Activated CD8-positive, alpha-beta memory T cell treated with anti-CD3 and anti-CD28 coated beads, Interleukin-2, amount 50 U/mL, for 4 hours (primary cell): ENCODE measurements at places on chromosomes 4 and X.

DNA sequence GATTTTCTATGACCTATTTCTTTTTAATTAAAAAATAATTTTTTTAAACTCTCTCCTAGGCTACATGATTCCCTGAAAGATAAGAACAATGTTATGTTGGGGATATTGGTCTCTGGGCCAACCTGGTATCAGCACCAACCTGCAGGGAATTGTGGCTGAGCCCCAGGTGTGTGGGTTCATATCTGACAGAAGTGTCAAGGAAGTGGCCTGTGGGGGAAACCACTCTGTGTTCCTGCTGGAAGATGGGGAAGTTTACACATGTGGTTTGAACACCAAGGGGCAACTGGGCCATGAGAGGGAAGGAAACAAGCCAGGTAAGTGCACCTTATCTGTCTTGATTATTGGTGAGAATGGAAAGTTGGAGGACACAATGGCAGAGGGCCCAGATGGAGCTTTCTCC is 13.5 kb downstream of the HERC3 start:
- no peak for DNase-seq

- DNase-seq = no peak
These were observed 31.3 kb downstream of the SUPT20HL2 start for GRCh38 chrX:24282381-24283126.

DNA sequence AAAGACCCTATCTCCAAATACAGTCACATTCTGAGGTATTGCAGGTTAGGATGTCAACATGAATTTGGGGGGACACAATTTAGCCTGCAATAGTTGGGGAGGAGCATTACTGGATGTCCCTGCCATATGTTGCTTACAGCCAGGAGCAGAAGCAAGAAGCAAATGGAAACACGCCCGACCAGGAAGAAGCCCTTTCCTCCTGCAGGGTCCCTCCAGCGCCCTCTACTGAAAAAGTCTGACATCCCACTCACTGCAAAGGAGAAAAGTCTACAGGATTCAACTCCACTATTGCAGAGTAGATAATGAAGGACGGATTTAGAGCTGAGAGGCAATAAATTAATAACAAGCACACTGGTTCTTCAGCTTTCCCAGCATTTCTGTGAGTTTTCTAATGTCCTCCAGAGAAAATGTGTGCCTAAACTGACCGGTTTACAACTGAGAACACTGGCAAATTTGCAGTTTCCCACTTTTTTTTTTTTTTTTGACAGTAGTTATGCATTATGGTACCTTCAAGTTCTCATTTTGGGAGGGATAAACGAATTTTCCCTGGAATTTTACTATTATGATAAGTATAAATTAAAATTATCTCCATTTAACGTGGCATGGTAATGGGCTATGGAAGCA is 31.7 kb downstream of the COQ2 start:
- DNase-seq = peak; percentile 63

DNA sequence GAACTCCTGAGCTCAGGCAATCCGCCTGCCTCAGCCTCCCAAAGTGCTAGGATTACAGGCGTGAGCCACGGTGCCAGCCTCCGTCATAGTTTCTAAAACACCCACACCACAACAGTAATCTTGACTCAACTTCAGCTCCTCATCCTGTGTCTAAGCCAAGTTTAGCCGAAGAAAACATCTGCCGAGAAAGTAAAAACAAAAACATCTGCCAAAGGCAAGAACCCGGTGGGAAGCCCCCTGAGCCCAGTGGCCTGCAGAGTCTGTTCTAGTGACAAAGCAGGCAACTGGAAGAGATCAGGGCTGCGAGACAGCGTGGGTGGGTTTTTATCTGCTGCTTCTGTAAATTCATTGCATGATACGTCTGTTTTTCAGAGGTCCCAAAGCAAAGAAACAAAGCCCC is 26.6 kb upstream of the CD99 start:
- no peak for DNase-seq

- no peak for DNase-seq
These were observed 9.4 kb downstream of the ATP2B3 start for GRCh38 chrX:153526801-153527200.

DNA sequence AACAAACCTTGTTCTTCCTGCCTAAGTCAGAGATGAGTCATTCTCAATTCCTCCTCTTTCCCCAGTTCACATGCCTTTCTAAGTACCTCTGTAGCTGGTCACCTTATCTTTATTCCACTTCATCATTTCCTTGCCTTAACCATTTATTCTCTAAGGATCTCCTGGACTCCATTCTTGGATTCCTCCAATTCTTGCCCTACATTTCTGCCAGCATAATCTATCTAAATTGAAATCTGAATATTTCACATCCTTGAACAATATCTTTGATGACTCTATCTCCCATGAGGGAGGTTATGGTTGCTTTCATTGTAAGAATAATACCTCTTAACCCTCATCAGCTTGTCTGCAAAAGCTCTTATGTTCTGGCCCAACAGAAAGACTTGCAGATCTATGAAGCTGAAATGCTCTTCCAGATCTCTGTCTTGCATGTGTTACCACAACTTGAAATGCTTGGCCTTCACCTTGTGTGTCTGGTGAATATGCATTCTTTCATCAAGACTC is 28.6 kb upstream of the PDE5A start:
- DNase-seq = no peak

GRCh38 chrX:19382555-19383145 is 38.9 kb downstream of the PDHA1 start:
- DNase-seq = peak; percentile 41

DNA sequence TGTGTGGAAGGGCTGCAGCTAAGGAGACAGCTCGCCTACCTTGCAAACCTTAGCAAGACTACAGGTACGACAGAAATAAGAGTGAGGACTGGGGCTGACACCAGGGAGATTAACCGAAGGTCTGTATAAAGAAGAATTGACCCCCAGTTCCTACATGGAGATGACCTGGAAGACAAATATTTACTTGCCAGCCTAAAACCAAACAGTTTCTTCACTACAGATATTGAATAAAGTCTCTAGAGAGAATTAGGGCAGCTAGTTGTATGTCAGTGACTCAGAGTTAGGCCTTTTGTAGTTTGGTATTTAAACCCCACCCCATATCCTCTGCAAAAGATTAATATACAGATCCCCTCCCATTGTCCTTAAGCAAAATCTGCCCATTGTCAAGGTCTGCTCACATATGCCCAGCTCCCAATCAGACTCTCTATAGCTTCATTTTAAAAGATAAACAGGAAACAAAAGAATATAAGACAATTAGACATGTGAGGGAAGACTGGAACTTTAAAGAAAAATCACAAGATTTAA is 28.1 kb upstream of the FRMPD3 start:
- DNase-seq = no peak

GRCh38 chr4:2833671-2834000 is 10.0 kb upstream of the ADD1 start:
- DNase-seq = no peak

DNA sequence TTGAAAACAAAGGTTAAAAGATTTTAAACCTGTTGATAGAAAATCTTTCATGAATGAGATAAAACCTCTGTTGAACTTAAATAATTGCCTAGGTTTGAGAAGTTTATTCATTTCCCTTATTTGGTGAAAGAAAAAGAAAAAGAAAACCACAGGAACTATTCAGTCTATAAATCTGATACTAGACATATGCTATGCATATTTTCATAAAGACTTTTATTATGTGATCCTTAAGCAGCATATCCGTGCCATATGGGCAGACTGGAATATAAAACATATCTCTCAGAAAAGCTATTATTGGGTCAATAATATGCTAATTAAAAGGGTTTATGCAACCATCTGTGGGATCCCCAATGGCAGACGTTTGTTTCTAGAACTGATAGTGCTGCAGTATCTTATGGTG is 178.7 kb downstream of the RASL11B start:
- no peak for DNase-seq

DNA sequence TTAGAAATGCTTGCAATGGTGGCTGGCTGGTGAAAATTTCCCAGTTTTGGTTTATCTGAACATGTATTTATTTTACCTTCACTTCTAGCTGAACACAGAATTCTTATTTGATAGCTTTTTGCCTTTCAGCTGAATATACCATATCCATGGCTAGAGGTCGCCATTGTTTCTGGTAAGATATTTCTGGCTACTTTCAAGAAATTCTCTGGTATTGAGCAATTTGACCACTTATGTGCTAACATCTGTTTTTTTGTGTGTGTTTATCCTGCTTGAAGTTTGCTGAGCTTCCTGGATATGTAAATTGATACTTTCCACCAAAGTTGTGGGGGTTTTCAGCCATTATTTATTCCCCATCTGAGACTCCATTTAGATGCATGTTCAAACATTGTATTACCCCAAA is 75.4 kb downstream of the FBXW7 start:
- no peak for DNase-seq

- no peak for DNase-seq
These were observed 104.0 kb upstream of the SLC34A2 start for GRCh38 chr4:25551605-25552004.

GRCh38 chr4:40306976-40307375 is 28.2 kb upstream of the CHRNA9 start:
- DNase-seq = no peak

GRCh38 chrX:96889726-96890125 is 6.0 kb downstream of the RPA4 start:
- DNase-seq = no peak

DNA sequence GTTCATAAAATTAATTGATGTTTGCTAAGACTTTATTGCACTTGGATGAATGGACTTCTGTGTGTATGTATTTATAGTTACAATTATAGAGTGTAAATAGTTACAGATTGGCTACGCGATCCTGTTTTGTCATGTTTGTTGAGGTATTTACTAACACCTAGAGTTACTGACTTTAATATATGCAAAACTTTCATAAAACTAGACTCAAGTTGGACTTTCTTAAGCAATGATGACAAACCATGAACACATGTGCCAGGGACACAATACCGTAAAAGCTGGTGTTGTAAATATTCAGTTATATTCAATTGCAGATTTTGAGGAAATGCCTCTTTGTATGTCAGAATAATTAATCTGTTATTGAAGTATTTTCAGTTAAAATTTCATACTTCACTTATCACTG is 6.1 kb downstream of the GRIA2 start:
- DNase-seq = no peak

- DNase-seq = no peak
These were observed 119.1 kb downstream of the TGIF2LX start for GRCh38 chrX:90040807-90041206.

DNA sequence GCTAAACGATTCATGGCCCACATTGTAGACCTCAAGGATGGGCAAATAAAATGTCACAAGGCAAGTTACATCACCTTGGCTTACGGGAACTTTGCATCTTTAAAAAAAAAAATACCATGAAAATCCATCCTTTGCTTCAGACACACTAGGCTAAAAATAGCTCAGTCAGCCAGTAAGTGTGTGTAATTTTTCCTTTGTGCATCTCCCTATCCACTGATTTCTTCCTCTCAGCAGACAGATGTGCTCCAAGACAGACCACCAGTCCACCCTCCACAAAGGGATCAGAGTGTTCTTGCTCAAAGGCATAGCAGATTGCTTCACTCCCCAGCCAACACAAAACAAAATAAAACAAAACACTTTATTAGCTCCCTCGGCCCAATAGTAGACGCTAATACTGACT is 14.6 kb downstream of the LDB2 start:
- DNase-seq = no peak

DNA sequence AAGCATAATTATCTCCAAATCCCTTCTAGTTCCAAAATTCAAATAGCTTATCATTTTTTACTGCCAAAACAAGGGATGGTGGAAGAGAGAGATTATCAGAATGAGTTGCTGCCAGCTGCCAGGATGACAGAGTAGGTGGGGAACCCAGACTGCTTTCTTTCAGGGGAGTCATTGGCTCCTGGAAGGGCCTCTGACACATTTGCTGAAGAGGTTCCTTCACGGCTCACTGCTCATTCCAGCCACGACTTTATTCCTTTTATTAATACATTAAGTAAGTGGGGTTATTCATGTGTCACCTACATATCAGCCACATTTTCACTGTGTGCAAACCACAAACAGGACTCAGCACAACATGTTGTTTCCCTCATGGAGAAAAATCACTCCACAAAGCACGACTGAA is 12.7 kb upstream of the SMIM43 start:
- DNase-seq = no peak

- DNase-seq = no peak
These were observed 51.7 kb downstream of the UCHL1 start for GRCh38 chr4:41308398-41308797.

DNA sequence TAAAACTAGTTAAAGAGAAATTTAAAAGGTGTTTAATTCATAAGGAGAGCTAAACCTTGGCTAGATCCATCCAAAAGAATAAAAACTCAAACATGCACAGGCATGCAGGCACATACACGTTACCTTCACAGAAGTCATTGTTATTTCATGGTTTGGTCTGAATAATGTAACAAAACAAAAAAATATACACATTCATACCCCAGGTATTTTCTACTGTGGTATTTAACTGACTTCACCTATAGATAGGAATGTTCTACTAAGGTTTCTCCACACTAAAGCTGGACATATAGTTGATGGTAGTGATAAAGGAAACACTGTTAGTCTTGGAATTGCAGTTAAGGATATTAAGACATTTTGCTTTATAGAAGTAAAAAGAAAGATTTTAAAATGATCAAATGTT is 283.6 kb upstream of the PCDH10 start:
- DNase-seq = no peak

DNA sequence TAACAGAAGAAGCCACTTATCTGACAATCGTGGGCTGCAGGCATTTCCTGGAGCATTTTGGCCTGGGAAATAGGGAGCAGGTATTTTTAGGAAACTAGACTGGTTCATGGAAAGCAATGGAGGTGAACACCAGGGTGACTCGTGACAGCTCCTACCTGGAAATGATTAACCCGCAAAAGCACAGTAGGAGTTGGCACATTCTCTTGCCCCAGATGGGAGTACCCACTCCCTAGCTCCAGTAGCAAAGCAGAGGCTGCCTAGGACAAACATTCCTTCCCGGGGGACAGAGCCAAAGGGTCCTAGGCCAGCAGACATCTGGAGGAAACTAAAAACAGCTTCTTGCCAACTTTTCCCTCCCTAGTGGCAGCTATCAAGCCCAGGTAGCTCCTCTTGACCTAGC is 29.0 kb downstream of the RTL5 start:
- no peak for DNase-seq

- no peak for DNase-seq
These were observed 31.6 kb upstream of the HUWE1 start for GRCh38 chrX:53718073-53718472.

- no peak for DNase-seq
These were observed 1.4 kb downstream of the PCGF3 start for GRCh38 chr4:706834-707598.

GRCh38 chrX:7351926-7352325 is 204.0 kb upstream of the PUDP start:
- DNase-seq = no peak
